ENCODE measurements at places on chromosomes 3 and 15.

GRCh38 chr3:13289771-13290285, 130.3 kb downstream of the NUP210 start:
- H3K4me3 ChIP-seq = no peak overlapping the region
- H3K4me1 ChIP-seq = no peaks in the 10 kb centered on the region
- no peak for DNase-seq
- H3K27ac ChIP-seq = no peak overlapping the region
- peaks cover 31% of the 10 kb centered on the region for H3K27me3 ChIP-seq
- H3K36me3 ChIP-seq = no peaks in the 10 kb centered on the region

GRCh38 chr3:104669083-104669482, 697.6 kb upstream of the ALCAM start:
- no peaks in the 10 kb centered on the region for H3K27me3 ChIP-seq
- no peaks in the 10 kb centered on the region for H3K4me1 ChIP-seq
- H3K36me3 ChIP-seq = no peaks in the 10 kb centered on the region
- DNase-seq = no peak
- no peak overlapping the region for H3K4me3 ChIP-seq
- no peak overlapping the region for H3K27ac ChIP-seq

DNA sequence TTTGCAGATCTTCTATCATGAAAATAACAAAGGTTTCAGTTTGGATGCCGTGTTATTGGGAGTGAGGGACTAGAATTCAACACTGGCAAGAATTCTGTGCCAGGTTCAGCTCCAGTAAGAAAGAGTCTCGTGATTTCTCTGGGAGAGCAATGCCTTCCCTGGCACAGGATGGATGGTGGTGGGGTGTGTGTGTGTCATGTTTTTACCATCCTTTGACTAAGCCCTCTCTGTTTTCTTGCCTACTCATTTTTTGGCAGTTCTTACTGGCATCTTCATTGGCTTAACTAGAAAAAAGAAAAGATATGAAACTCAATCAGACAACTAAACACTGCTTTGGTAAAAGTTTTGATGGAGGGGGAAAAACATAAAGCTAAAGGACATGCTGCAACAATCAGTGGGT, 86.6 kb downstream of the FMN1 start:
- no peaks in the 10 kb centered on the region for H3K4me1 ChIP-seq
- no peak overlapping the region for H3K4me3 ChIP-seq
- DNase-seq = no peak
- no peaks in the 10 kb centered on the region for H3K36me3 ChIP-seq

DNA sequence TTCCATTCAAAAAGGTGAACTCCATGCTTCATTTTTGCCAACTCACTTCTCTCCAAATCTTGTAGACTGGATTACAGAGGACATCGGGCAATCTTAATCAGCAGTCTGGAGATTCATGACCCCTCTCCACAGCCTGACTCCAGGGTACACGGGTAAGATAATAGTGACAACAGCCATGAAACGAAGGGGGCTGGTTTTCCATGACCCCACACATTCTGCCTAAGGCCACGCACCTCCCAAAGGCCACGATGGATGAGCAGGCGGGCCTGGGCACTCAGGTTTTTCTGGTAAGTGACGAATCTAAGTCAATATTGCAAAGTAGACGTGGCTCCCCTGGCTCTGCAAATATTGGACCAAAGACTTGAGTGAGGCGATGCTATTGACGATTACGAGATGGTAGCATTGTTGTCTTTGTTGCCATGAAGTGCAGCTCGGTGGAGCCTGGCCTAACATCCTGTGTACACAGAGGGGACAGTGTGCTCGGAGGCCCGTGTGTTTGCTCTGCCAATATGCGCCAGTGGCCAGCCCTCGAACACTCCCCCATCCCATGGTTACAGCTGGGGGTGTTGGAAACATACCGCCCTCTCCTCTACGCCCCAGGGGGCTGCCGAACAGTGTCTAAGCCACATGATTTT, 119.1 kb downstream of the OPA1 start:
- no peak overlapping the region for H3K4me3 ChIP-seq
- DNase-seq = no peak

- H3K27ac ChIP-seq = no peak overlapping the region
- H3K4me3 ChIP-seq = no peak overlapping the region
- peaks cover 58% of the 10 kb centered on the region for H3K4me1 ChIP-seq
- no peaks in the 10 kb centered on the region for H3K36me3 ChIP-seq
- DNase-seq = no peak
- no peaks in the 10 kb centered on the region for H3K27me3 ChIP-seq
Observed at GRCh38 chr3:37888421-37888820, 26.7 kb downstream of the CTDSPL start.

DNA sequence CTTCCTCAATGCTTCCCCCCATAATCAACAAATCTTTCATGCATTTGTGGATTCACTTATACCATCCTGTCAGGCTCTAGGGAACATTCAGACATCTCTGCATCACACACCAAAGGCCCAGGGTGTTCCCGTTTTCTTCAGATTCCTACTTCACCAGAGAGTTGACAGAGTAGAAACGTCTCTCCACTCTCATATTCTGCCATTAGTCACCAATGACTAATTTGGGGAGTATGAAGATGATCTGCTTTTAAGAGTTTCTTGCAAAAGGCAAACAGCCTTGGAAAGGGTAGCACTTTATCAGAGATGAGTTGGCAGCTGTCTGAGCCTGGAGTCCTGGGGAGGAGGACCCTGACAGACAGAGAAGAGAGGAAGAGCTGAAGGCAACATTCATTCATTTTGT, 55.8 kb upstream of the DGKG start:
- H3K4me1 ChIP-seq = peaks cover 23% of the 10 kb centered on the region
- no peak overlapping the region for H3K4me3 ChIP-seq
- H3K27ac ChIP-seq = no peak overlapping the region
- no peaks in the 10 kb centered on the region for H3K36me3 ChIP-seq
- peaks cover 4% of the 10 kb centered on the region for H3K27me3 ChIP-seq
- no peak for DNase-seq

DNA sequence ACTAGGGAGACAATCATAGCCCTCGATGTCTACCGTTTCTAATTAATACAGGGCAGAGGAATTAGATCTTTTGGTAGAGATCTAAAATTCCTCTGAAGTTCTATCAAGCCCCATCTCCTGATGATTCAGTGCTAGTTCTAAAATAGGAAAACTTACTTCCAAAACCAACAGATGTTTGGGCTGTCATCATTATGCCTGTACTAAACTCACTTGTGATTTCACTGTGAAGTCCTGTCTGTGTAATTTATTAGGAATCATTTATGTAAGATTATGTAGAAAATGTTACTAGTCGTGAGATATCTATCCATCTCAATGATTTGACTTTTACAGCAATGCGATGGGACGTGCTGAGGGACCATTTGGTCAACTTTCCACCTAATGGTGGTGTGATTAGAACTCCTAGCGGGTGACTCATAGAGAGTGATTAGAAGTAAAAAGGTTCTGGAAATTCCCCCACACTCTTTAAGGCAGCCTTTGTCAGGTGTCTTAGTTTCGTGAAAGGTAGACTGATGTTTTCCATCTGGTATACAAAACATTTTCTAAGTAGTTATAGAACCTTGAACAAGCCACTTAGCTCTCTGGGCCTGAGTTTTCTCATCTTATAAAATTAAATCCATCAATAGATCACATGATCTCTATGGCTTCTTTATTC, 34.2 kb downstream of the LIPC start:
- H3K36me3 ChIP-seq = no peaks in the 10 kb centered on the region
- H3K4me3 ChIP-seq = no peak overlapping the region
- H3K27ac ChIP-seq = no peak overlapping the region
- H3K27me3 ChIP-seq = no peaks in the 10 kb centered on the region
- peaks cover 3% of the 10 kb centered on the region for H3K4me1 ChIP-seq

DNA sequence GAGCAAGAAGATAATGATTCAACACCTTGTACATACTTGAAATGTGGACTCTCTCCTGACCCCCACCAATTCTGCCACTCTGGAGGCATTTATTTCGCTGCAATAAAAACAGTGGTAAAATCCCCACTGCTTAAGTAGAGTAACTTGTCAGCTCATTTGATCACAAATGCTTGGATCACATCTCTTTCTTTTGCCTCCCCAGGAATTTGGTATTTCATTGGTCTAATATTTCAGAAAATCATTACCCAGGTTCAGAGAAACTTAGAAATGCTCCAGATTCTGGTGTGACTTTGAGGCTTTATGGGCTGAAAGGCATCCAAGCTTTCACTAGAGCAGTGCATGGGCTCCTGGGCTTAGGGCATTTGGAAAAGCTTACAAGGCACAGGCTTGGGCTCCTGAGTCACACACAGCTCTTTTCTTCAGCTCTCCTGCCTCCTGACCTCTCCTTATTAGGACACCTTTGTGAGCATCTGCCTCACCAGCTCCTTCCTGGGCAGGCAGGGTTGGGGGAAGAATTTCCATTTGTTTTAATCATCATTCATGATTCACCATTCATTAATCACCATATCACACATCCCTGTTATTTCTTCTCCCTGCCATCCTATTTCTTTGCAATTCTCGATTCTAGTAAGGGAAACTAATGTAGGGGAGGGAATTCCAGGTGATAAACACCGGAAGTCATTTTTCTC, 22.5 kb downstream of the CDCP1 start:
- H3K4me3 ChIP-seq = no peak overlapping the region
- no peaks in the 10 kb centered on the region for H3K27me3 ChIP-seq
- H3K4me1 ChIP-seq = peaks cover 48% of the 10 kb centered on the region
